AG20443 (cell line): ENCODE measurements at places on chromosomes 7 and 10.

DNA sequence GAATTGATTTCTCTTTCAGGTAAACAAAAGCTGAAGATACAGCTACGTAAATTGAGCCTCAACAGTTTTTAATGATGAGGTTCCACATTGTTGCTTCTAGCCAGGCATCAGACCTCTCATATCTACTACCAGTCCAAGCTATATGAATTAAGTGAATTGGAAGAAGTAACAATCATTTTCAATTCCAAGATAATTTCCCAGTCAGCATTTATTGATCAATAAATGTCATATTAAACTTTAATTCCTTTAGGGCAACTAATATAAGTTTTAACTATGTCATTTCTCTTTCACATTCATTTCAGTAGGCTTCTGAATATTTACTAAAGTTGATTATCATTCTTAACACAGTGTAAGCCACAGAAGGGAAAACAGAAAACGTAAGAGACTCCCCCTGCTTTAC, 1413.7 kb upstream of the CELF2 start:
- DNase-seq, result no peak

- no peak for DNase-seq
Measured at GRCh38 chr10:124693801-124694416, 50.3 kb downstream of the FAM53B start.

DNA sequence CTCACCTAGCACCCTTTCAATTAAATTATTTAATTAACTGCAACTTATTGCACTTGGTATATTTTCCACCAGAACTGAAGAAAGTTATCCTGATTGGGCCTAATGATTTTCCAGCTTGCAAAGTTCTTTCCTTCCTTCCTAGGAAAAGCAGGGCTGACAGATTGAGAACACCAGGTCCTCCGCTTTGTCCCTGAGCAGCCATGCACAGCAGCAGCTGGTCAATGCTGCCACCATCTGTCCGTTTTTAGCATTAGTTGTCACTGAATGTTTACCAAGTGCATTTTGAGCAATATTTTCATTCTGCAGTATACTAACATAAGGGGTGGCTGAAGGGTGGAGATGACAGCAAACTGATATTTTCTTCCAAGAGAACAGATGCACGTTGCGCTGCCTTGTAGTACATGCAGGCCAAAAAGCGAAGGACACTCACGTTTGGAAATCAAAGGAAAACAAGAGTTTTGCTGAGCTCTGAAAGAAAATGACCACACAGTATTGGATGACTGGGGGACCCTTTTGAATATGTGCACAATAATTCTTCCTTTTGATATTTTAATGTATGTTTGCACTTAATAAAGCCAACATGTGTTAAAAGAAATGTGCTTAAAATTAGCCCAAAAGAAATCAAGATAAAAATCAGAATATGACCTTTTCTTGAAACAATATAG, 248.8 kb upstream of the PTN start:
- DNase-seq, result peak; percentile 88

GRCh38 chr7:5457245-5457735, 33.7 kb upstream of the TNRC18 start:
- DNase-seq, result no peak

DNA sequence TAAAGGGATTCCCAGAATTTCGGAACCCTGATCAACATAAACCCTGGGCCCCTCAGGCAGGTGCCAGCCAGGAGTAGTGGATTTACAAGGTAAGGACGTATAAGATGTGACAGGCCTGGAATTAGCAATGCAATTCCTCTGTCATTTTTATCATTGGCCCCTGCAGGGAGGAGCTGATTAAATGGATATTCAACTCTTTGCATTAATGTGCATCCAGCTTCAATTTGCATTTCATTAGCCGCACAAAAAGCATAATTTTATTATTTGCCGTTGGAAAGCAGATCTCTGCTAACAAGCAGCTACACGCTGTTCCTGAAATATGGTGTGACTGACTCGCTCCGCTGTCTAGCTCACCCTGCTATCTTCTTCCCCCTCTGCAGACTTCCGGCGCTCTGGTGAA, 195.8 kb downstream of the RPS24 start:
- no peak for DNase-seq

DNA sequence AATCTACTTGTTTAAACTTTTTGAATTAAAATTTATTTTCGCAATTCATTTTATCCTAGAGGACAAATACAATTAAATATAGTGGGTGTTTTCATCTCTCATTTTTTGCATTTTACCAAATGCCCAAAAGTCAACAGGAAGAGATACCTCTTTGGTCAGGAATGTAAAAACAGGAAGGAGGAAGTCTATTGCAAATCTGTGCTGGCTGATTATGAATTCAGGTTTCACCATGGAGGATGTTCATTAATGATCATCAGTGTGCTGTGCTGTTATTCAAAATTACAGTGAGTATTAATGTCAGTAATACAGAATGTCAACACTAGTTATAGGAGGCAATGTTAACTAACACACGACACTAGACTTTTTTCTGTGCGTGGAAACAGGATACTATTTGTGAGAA, 24.7 kb downstream of the EXOC6 start:
- no peak for DNase-seq

- DNase-seq, result no peak
Measured at GRCh38 chr7:12783421-12784095, 96.1 kb downstream of the ARL4A start.

- no peak for DNase-seq
Measured at GRCh38 chr7:98982686-98983085, 104.4 kb downstream of the TRRAP start.

DNA sequence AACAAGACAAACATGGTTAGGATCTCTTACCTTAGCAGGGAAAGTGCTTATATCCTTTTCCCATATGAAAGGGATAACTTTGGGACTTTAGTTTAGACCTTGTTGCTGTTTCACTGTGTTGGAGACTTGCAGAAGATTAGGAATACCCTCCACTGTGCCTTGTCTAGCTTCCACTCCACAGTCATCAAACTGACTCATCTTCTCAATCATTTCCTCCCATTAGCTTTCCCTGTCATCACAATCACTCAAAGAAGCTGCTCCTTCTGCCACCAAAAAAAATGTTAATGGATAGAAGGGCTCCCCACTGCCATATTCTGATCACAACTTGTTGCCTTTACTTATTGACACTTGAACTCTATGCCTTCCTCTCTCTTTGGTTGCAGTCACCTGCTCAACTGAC, 16.8 kb downstream of the GNG11 start:
- no peak for DNase-seq

- DNase-seq, result no peak
Measured at GRCh38 chr10:91976317-91977051, 52.9 kb downstream of the BTAF1 start.

DNA sequence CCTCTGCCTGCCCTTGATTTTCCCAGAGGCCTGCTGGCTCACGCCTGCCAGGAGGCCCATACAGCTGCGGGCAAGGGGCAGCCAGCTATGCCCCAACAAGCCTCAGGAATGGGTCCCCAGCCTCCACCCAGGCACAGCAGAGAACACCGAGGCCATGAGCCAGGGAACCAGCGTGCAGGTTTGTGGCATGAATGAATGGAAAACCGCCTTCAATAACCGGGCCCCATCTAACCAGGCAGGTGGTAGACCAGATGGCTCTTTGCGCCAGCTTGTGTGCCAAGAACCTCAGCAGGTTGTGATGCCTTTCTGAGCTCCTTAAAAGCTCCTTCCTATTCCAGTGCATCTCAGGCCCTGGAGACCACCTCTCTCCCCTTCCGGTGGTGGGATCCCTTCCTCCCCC, 50.2 kb downstream of the ELFN1 start:
- no peak for DNase-seq

DNA sequence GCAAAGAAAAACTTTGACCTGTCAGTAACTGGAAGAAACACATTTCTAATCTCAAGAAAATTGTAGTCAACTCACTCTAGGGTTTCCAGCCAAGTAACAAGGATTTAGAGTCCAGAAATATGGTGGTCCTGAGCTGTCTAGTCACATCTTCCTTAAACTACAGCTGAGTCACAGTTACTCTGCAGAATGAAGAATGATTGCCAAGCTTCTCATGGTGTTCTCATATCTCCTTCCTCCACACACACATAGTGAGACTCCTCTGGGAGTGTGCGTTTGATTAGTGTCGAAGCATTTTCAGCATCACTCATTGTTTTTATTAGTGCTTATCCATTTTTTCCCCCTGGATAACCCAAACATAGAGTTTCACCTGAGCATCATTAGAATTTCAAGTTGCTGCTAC, 93.1 kb upstream of the CXCL12 start:
- peak; percentile 49 for DNase-seq

DNA sequence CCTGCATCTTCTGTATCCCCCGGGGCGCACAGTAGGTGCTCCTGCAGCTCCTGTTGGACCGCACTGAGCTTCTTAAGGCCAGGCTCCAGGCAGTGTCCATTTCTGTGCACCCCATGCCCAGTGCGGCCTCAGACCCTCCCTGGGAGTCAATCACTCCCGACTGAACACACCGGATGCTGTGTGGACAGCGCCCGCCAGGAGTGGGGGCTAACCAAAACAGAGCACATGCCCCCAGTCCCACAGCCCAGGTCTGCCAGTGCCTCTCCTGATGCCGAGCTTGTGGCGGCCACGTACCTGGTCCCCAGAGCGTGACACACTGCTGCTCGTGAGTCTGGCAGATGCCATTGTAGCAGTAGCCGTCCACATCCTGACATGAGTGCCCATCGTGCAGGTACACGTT, 168.1 kb downstream of the FANK1 start:
- DNase-seq, result no peak

GRCh38 chr7:104927055-104927454, 87.0 kb upstream of the KMT2E start:
- no peak for DNase-seq

DNA sequence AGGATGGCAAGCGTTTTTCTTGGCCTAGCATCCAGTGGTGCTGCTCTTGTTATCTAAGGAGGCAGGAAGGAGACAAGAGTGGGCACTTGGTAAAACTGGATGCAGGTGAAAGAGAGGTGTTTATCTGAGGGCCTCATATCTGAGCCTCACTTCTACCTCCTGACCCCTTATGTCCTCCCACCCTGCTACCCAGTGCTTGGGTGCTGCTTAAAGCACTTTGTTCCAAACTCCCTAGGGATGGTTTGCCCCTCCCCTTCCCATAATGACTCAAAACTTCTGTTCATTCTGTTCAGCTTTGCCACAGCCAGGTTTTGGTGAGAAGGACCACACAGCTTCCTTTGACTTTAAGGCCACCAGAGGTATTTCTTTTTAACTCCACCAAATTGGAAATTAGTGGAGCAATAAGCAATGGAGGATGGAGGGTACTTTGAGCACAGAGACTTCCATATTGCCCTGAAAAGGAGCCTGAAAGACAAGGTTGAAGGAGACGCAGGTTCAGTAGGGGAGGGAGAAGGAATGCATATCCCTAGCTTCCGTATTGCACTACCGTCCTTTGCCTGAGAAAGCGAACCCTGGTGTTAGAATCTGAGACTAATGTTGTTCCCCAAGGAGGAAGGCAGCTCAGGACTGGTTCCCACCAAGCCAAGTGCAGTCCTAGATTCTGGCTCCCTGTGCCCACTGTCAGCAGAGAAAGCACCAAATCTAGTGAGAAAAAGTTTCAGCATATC, 30.1 kb downstream of the ENTPD1 start:
- no peak for DNase-seq

GRCh38 chr7:96996111-96996957, 9.0 kb upstream of the DLX6 start:
- DNase-seq, result no peak

- DNase-seq, result no peak
Measured at GRCh38 chr7:103937680-103938079, 51.8 kb downstream of the RELN start.

- DNase-seq, result no peak
Measured at GRCh38 chr10:58674251-58674650, 161.6 kb downstream of the BICC1 start.

- no peak for DNase-seq
Measured at GRCh38 chr10:124251317-124252065, 158.1 kb upstream of the CHST15 start.

GRCh38 chr7:93943816-93944540, 22.4 kb downstream of the GNG11 start:
- DNase-seq, result no peak

GRCh38 chr7:43647673-43648472, 65.0 kb downstream of the STK17A start:
- peak; percentile 87 for DNase-seq

- DNase-seq, result no peak
Measured at GRCh38 chr7:45098983-45099839, 10.4 kb upstream of the NACAD start.
